Thyroid gland (tissue), 4 donors: ENCODE measurements at places on chromosomes 16 and 17. TPM values are rescaled to one million over a fixed set of nuclear protein-coding genes. Genes with fewer than 3 reads are reported as not detected.

The PIK3R5 gene
- total RNA-seq = 3.7 TPM

The PIPOX gene
- 0.58 TPM for total RNA-seq

The HEXD gene
- total RNA-seq = 46.0 TPM

The PRPSAP2 gene
- 43.6 TPM for total RNA-seq

The VAT1L gene
- total RNA-seq = 9.3 TPM

The OR3A3 gene
- not detected for total RNA-seq

The TBC1D3K gene
- total RNA-seq = not detected

The ANKRD40CL gene
- total RNA-seq = not detected

The KRT25 gene
- total RNA-seq = not detected

The RPAIN gene
- 67.1 TPM for total RNA-seq

The KRTAP17-1 gene
- total RNA-seq = not detected

The SCNN1B gene
- total RNA-seq = 8.1 TPM

The GINS2 gene
- 0.81 TPM for total RNA-seq

The PROCA1 gene
- total RNA-seq = 4.3 TPM

The CA5A gene
- total RNA-seq = not detected

The C1QL1 gene
- total RNA-seq = 0.75 TPM

The KRT9 gene
- total RNA-seq = not detected

The NLRP1 gene
- 36.7 TPM for total RNA-seq

The CBX2 gene
- 1.0 TPM for total RNA-seq

The SLC35G6 gene
- not detected for total RNA-seq

The TBC1D3C gene
- not detected for total RNA-seq

The NUDT16L1 gene
- 27.0 TPM for total RNA-seq

The ICAM2 gene
- total RNA-seq = 27.5 TPM

The ZG16 gene
- not detected for total RNA-seq

The CHTF8 gene
- total RNA-seq = 95.8 TPM

The ETV4 gene
- 9.0 TPM for total RNA-seq

The CMTM2 gene
- total RNA-seq = not detected

The TM4SF5 gene
- not detected for total RNA-seq

The EIF1 gene
- 137 TPM for total RNA-seq

The ITFG1 gene
- 75.6 TPM for total RNA-seq

The TMIGD1 gene
- not detected for total RNA-seq

The EMP2 gene
- total RNA-seq = 37.5 TPM
